ENCODE measurements at places on chromosomes 1 and 21. TPM values are rescaled to one million over a fixed set of nuclear protein-coding genes. Genes with fewer than 3 reads are reported as not detected.

LCE3D gene
- polyA plus RNA-seq = not detected

EMC1 gene
- polyA plus RNA-seq = 38.6 TPM

ADAMTS1 gene
- polyA plus RNA-seq = 73.1 TPM

RAP1GAP gene
- 47.0 TPM for polyA plus RNA-seq

INKA2 gene
- 3.9 TPM for polyA plus RNA-seq

CFAP107 gene
- 1.5 TPM for polyA plus RNA-seq

ANGPTL1 gene
- polyA plus RNA-seq = 12.6 TPM

SYTL1 gene
- 11.4 TPM for polyA plus RNA-seq

HSPA6 gene
- polyA plus RNA-seq = 0.88 TPM

CFAP141 gene
- polyA plus RNA-seq = not detected

KCNJ9 gene
- 0.10 TPM for polyA plus RNA-seq

ASB17 gene
- not detected for polyA plus RNA-seq

FCRL5 gene
- 0.06 TPM for polyA plus RNA-seq

ADGRB2 gene
- 11.2 TPM for polyA plus RNA-seq

TCHHL1 gene
- not detected for polyA plus RNA-seq

IFI16 gene
- polyA plus RNA-seq = 70.2 TPM

TMEM59 gene
- polyA plus RNA-seq = 337 TPM

C8A gene
- not detected for polyA plus RNA-seq

TMEM52 gene
- 1.7 TPM for polyA plus RNA-seq

ISG15 gene
- 7.8 TPM for polyA plus RNA-seq

IGFN1 gene
- 0.70 TPM for polyA plus RNA-seq

NBPF15 gene
- 88.5 TPM for polyA plus RNA-seq

RHOU gene
- polyA plus RNA-seq = 56.1 TPM

PDC gene
- 0.36 TPM for polyA plus RNA-seq

S100B gene
- polyA plus RNA-seq = 3.0 TPM

LYPD8 gene
- not detected for polyA plus RNA-seq

C1orf116 gene
- polyA plus RNA-seq = 36.6 TPM

TRPM2 gene
- polyA plus RNA-seq = 1.3 TPM

LY9 gene
- polyA plus RNA-seq = 0.26 TPM

ARHGEF16 gene
- polyA plus RNA-seq = 8.7 TPM

TMCC2 gene
- polyA plus RNA-seq = 11.3 TPM
